ENCODE measurements at places on chromosomes 7 and 10.

- no peak for DNase-seq
These were observed 279.4 kb downstream of the TNS3 start for GRCh38 chr7:47302560-47302959.

DNA sequence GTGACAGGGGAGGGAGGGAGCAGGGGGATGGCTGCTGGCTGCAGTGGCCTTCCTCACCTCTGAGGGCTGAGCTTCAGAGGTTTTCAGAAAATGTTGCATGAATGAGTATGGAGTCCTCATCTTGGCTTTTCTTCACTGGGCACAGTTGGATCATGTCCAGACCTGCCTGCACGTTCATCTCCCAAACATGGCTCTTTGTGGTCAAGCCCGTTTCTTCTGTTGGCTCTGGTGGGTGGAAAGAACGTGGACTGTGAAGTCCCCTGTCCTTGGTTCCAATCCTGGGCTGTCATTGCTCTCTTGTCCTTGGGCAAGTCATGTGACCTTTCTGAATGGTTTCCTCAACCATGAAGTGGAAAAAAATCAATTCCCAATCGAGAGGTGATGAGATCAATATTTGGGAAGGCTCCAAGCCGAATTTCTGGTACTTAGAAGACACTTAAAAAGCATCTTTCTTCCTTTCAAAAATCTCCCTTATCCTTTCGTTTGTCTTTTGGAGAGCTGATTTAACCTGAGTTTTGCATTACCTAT lies 34.5 kb downstream of the TSPAN14 start:
- DNase-seq = no peak

DNA sequence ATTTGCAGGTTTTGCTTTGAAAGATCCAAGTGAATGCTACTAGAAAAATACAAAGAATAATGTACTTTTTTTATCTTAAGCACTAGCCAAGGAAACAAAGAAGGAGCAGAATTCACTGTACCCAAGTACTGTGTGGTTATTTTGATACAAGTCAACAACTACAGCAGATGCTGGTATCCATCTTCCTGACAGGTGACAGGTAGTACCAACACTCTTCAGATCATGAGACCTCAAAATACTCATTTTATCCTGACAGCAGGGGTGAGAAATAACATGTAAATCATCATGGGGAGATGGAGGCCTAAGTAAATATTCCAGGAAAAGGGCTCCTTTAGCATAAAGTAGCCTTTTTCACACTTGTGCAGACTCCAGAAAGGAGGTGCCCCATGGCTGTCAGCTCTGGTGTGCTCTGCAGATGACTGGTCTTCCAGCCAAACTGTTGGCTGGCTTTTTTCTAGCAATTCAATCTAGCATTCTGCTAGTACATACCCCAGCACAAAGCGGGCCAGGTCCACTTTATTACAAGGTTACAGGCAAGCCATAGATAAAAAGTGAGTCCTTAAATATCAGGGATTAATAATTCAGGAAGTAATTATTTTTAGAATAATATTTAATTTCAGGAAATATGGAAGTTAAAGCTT lies 90.4 kb downstream of the PDE1C start:
- no peak for DNase-seq

- no peak for DNase-seq
These were observed 238.4 kb downstream of the ARHGAP21 start for GRCh38 chr10:24485304-24485703.

GRCh38 chr7:45593877-45594276 lies 19.7 kb downstream of the ADCY1 start:
- no peak for DNase-seq

- DNase-seq = no peak
These were observed 42.8 kb downstream of the SPOCK2 start for GRCh38 chr10:72045586-72045985.

DNA sequence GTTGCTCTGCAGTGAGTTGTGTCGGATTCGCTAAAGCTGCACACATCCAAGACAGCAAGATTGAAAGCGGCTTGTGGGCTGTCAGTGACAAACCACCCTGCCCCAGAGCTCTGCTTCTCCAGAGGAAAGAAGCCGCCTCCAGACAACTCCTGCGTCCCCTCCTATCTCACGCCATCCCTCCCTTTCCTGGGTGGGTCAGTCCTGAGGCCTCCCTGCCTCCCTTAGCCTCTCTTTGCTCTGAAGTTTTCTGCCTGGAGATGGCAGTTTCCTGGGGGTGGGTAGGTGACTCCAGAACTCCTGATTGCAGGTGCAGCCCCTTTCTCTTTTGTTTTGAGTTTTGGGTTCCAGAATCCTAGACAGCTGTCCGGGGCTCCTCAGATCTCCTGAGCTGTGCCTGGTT lies 78.7 kb downstream of the EMX2 start:
- no peak for DNase-seq

GRCh38 chr7:101162551-101163278 lies 2.7 kb downstream of the VGF start:
- DNase-seq = peak; percentile 61

- DNase-seq = no peak
These were observed 54.0 kb downstream of the GLCCI1 start for GRCh38 chr7:8022628-8023027.

GRCh38 chr10:33476757-33477273 lies 142.3 kb upstream of the NRP1 start:
- no peak for DNase-seq
